ENCODE measurements at places on chromosomes 12 and 14.

GRCh38 chr14:35708062-35708461 lies 101.0 kb downstream of the RALGAPA1 start:
- H3K36me3 ChIP-seq: peaks cover 12% of the 10 kb centered on the region
- no peak overlapping the region for H3K27ac ChIP-seq
- H3K4me3 ChIP-seq: no peak overlapping the region
- no peaks in the 10 kb centered on the region for H3K27me3 ChIP-seq

GRCh38 chr12:104958001-104958804 lies at the start of gene SLC41A2:
TSS of gene SLC41A2 (minus strand) at chr12:104958290. CDS start at chr12:104928527, 29,763 bp downstream.
- peak within 1 kb of the TSS; percentile 77 for H3K4me3 ChIP-seq
- H3K27me3 ChIP-seq: peaks cover 3% of the 10 kb centered on the region
- H3K36me3 ChIP-seq: no peaks in the 10 kb centered on the region
- H3K4me1 ChIP-seq: peaks cover 9% of the 10 kb centered on the region

DNA sequence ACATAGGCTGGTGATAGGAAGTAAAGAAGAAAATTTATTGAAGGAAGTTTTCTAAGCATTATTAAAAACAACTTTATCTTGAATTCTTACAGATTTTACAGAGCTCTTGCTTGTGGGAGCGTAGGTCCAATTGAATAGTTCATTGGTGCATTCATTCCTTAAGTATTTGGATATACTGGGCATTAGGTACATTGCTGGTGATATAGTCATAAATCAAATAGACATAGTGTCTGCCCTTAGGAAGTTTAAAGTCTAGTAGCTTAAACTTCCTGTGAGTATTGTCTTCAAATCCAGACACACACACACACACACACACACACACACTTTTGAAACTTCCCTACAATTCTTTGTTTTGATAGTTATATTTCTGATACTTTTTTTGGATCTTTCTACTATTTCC lies 226.7 kb downstream of the FUT8 start:
- H3K36me3 ChIP-seq: no peaks in the 10 kb centered on the region
- H3K4me3 ChIP-seq: no peak overlapping the region
- no peak overlapping the region for H3K27ac ChIP-seq
- peaks cover 19% of the 10 kb centered on the region for H3K4me1 ChIP-seq

DNA sequence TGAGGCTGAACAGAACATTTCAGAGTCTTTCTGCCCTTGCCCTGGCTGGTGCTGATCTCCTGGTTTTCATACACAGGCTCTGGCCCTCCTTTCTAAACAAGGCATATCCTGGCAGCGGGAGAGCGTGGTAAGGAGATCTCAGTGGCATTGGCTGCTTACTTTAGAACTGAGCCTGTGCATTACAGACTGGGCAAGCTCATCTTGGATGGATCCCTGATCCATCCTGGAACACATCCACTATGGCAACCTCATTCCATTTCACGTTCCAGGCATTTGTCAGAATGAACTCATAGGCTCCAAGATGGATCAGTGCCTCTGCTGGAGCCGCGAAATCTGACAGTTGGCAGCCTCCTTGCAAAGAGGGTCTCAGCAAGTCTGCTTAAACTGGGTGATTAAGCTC lies 224.5 kb upstream of the PELI2 start:
- H3K27ac ChIP-seq: no peak overlapping the region
- no peaks in the 10 kb centered on the region for H3K4me1 ChIP-seq
- no peaks in the 10 kb centered on the region for H3K36me3 ChIP-seq
- DNase-seq: no peak
- no peak overlapping the region for H3K4me3 ChIP-seq

- H3K4me3 ChIP-seq: no peak overlapping the region
- no peaks in the 10 kb centered on the region for H3K36me3 ChIP-seq
- no peak overlapping the region for H3K27ac ChIP-seq
- DNase-seq: no peak
- H3K27me3 ChIP-seq: no peaks in the 10 kb centered on the region
Observed at GRCh38 chr14:101665478-101666078, 95.9 kb upstream of the PPP2R5C start.

- peaks cover 11% of the 10 kb centered on the region for H3K4me1 ChIP-seq
- no peak overlapping the region for H3K4me3 ChIP-seq
- H3K27ac ChIP-seq: no peak overlapping the region
Observed at GRCh38 chr14:95507701-95508103, 8.7 kb downstream of the SYNE3 start.

DNA sequence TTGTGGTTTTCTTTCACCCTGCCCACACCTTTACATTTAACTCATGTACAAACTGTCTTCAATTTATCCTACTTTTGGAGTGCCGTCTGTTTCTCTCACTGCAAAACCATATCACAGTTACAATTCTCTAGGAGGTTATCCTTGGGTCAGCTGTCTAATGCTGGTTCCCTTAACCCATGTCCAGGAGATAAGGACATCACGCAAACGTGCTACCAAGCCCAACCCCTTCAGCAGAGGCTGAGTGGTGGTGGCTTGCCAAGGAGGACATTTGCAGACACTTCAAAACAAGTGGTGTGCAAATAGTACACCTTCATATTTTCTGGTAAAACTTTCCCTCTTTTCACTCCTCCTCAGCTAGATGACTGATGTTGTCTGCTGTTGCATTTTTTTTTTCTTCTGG lies 167.9 kb downstream of the PAX9 start:
- no peak overlapping the region for H3K4me3 ChIP-seq
- H3K27ac ChIP-seq: no peak overlapping the region
- no peaks in the 10 kb centered on the region for H3K36me3 ChIP-seq
- no peaks in the 10 kb centered on the region for H3K4me1 ChIP-seq

GRCh38 chr14:36508418-36509068 lies 11.5 kb downstream of the NKX2-1 start:
- H3K36me3 ChIP-seq: no peaks in the 10 kb centered on the region
- H3K4me1 ChIP-seq: peaks cover 4% of the 10 kb centered on the region
- DNase-seq: no peak
- H3K4me3 ChIP-seq: no peak overlapping the region
- no peak overlapping the region for H3K27ac ChIP-seq
- H3K27me3 ChIP-seq: peaks cover 31% of the 10 kb centered on the region

DNA sequence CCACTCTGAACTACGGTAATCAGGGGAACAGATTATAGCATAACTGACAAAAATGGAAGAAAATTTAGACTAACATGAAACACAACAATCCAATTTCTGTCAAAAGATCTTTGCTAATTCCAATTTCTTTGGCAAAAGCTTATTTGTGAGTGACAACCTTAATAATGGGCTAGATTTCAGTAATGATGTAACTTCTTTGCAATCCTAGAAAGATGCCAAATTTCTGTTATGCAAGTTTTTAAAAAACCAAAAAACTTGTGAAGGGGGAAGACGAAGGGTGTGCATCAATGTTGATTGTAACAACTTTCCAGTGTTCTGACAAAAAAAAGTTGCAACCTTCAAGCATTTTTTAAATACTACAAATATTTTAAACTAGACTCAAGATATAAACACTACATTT lies 59.9 kb downstream of the DICER1 start:
- no peak overlapping the region for H3K27ac ChIP-seq
- no peak overlapping the region for H3K4me3 ChIP-seq
- H3K27me3 ChIP-seq: no peaks in the 10 kb centered on the region
- peaks cover 17% of the 10 kb centered on the region for H3K36me3 ChIP-seq
- no peaks in the 10 kb centered on the region for H3K4me1 ChIP-seq
- no peak for DNase-seq

DNA sequence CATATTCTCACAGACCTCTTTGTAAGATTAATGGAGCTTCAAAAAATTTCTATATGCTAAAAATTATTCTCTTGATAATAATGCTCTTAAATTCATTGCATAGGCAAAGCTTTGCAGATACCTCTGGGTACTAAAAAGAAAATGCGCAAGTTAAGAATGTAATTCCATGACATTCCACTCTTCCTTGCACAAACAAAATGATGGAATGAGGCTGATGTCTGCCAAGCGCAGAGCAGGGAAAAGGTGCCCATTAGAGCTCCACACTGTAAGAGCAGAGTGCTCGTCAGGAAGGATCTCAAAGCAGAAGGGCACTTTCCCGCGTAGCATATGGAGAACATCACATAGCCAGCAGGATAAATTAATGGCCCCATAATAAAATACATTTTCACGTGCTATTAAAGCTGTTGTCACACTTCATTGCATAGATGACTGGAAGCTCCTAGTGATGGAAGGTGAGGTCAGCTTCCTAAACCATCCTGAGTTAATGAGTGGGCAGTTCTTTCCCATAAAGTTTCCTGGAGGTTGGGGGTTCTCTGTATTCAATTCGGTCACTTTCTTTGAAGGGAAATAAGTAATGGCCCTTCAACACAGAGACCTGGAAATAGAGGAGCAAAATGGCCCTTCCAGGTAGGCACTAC lies 1058.9 kb downstream of the GALC start:
- no peaks in the 10 kb centered on the region for H3K36me3 ChIP-seq
- H3K4me3 ChIP-seq: no peak overlapping the region
- no peaks in the 10 kb centered on the region for H3K27me3 ChIP-seq
- H3K4me1 ChIP-seq: no peaks in the 10 kb centered on the region
- no peak overlapping the region for H3K27ac ChIP-seq

- H3K4me3 ChIP-seq: peak overlapping the region; percentile 98
- peak overlapping the region; percentile 96 for H3K27ac ChIP-seq
- peak; percentile 19 for DNase-seq
- H3K27me3 ChIP-seq: no peaks in the 10 kb centered on the region
- H3K36me3 ChIP-seq: no peaks in the 10 kb centered on the region
Observed at GRCh38 chr12:100267603-100268281, 765 bp downstream of the SCYL2 start.

DNA sequence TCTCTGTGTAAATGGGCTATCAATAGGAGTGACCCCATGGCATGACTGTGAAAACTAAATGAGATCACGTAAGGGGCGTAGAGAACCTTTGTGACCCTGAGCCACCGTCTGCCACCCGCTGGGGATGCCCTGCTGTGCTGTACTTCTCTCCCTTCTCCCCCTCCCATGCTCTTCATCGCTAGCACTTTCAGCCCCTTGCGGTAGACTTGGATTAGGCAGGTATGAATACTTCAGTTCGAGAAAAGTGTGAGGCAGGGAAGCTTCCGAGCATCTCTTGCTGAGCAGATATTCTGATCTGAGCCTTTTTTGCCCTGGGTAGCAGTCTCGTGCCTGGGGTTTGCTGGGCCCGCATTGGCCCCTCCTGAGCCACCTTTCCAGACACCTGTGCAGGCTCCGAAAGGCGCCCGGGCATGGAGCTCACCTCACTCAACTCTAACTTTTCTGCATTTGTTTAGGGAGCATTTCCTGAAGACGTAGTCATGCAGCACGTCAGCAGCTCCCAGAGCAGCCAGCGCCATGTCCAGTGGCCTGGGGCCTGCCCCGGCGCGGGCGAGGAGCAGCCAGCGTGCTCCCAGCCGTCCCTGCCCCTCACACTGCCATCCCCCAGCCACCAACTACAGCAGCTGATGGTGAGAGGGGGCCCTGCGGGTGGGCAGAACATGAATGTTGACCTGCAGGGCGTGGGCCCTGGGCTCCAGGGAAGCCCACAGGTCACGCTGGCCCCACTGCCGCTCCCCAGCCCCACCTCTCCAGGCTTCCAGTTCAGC lies 40.4 kb downstream of the DDX51 start:
- DNase-seq: no peak
- H3K4me3 ChIP-seq: no peak overlapping the region
- H3K4me1 ChIP-seq: no peaks in the 10 kb centered on the region
- H3K36me3 ChIP-seq: peaks cover 32% of the 10 kb centered on the region
- no peaks in the 10 kb centered on the region for H3K27me3 ChIP-seq

GRCh38 chr12:58415716-58416115 lies 474.3 kb downstream of the ATP23 start:
- no peak overlapping the region for H3K4me3 ChIP-seq
- H3K36me3 ChIP-seq: no peaks in the 10 kb centered on the region
- H3K27me3 ChIP-seq: no peaks in the 10 kb centered on the region
- DNase-seq: no peak
- H3K27ac ChIP-seq: no peak overlapping the region

GRCh38 chr12:54395545-54395944 lies 11.0 kb upstream of the ZNF385A start:
- no peak for DNase-seq
- peaks cover 5% of the 10 kb centered on the region for H3K4me1 ChIP-seq
- H3K27ac ChIP-seq: no peak overlapping the region
- no peaks in the 10 kb centered on the region for H3K27me3 ChIP-seq

DNA sequence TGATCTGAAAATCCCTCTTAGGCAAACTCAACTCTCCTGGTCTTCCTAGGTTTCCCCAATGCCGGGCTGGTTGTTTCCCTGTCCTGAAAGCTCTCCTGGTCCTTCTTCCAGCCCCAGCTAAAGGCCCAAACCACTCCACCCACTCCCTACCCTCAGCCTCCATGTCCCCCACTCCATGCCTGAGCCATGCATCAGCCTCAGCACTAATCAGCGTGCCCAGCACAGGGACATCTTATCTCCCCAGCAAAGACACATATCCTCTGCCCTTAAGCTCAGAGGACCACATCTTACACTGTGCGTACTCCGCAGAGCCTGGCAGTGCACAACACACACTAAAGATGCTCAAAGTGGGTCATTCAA lies 25.9 kb downstream of the ACTN1 start:
- no peak for DNase-seq
- H3K36me3 ChIP-seq: no peaks in the 10 kb centered on the region
- peak overlapping the region; percentile 56 for H3K27ac ChIP-seq
- H3K4me1 ChIP-seq: no peaks in the 10 kb centered on the region

GRCh38 chr14:101116065-101116464 lies 212.5 kb upstream of the RTL1 start:
- no peaks in the 10 kb centered on the region for H3K27me3 ChIP-seq
- peaks cover 9% of the 10 kb centered on the region for H3K4me1 ChIP-seq
- DNase-seq: no peak
- H3K36me3 ChIP-seq: no peaks in the 10 kb centered on the region

DNA sequence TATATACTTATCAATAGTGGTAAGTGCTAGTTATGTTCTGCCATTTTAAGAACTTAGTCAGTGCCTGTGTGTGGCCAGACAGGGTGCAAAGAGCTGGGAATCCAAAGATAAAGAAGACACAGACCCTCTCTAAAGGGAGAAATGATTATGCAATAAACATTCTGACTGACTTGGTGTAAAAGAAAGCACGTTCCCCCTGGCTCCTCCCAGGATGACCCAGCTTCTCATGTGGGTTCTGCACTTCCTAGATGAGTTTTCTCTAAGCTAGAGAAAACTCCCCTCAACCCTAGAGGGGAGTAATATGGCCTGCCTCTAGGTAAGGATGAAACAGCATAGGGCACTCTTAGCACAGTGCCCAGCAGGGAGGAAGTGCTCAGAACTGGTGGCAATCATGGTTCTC lies 231.2 kb downstream of the VRK1 start:
- H3K4me3 ChIP-seq: no peak overlapping the region
- no peaks in the 10 kb centered on the region for H3K4me1 ChIP-seq
- no peaks in the 10 kb centered on the region for H3K36me3 ChIP-seq
- peaks cover 4% of the 10 kb centered on the region for H3K27me3 ChIP-seq

DNA sequence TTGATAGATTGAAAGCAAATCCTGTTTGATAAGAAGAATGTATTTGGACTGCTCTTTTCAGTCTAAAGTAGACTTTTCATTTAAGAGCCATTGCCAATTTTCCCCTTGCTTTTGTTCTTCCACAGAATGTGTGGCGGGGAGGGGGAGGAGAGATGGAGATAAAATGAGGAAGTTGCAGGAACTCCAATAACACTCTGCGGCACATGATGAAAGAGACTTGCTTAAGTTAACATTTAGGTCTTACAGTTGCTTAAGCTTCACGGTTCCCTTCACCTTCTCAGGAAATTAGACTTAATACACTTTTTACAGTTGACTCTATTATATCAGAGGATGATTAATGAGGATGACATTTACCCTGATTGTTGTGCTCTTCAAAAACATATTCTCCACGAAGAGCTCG lies 537.3 kb downstream of the TMTC2 start:
- no peak for DNase-seq
- H3K4me1 ChIP-seq: no peaks in the 10 kb centered on the region
- H3K36me3 ChIP-seq: no peaks in the 10 kb centered on the region
- H3K27ac ChIP-seq: no peak overlapping the region
- no peak overlapping the region for H3K4me3 ChIP-seq
